Caki2 (cell line): ENCODE measurements at places on chromosomes 7 and 10. TPM values are rescaled to one million over a fixed set of nuclear protein-coding genes. Genes with fewer than 3 reads are reported as not detected.
A peak's percentile ranks its signal among the peaks of the same experiment; 100 is the strongest.

GRCh38 chr10:76298329-76298728, 866.9 kb downstream of the LRMDA start:
- DNase-seq: no peak

DNA sequence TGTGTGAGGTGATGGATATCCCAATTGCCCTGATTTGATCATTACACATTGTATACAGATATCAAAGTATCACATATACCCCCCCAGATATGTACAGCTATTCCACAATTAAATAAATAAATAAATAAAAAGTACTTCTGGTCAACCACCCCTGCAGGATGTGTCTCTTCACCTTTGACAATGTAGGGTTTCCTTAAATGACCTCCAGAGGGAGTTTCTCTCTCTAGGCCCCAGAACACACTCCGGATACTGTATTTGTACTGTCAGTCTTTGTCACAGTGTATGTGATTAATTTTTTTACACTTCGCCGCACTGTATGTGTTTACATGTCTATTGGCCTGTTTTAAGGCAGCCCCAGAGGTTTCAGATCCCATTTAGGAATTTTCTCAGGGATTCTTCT, 123.6 kb downstream of the ADCYAP1R1 start:
- no peak for DNase-seq

DNA sequence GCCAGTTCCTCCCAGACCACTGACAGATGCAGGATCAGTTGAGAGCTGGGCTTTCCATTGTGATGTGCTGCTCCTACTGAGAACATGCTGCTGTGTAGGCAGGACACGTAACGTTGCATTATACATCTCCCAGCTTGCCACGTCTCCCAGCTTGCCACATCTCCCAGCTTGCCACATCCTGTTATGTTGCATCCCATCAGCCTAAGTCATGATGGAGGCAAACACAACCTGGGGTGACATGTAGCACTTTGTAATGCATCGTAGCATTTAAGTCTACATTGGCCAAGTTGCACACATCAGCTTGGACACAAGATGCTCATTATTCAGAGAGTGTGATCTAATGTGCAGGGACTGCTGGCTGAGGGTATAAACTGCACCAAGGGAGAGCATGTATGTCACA, 73.3 kb upstream of the CHCHD3 start:
- DNase-seq: no peak

GRCh38 chr7:42244828-42245227, 7.8 kb upstream of the GLI3 start:
- DNase-seq: no peak

- no peak for DNase-seq
Observed at GRCh38 chr7:70937424-70937823, 194.5 kb upstream of the GALNT17 start.

DNA sequence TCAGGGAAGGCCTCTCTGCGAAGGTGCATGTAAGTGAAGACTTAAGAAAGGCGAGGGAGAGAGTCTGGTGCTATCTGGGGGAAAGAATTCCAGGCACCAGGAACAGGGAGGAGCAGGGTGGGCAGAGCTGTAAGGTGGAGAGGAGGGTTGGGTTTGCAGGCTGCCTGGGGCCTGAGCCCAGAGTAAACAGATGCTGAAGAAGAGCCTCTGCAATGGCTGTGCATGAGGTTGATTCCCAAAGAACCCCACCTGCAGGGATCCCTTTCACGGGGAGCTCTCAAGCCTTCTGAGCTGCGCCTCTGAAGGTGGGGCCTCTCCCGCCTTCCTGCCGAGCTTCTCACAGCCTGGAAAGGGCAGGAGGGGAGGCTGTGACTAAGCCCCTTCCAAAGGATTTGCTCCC, 115.1 kb downstream of the RNF216 start:
- no peak for DNase-seq

- peak; percentile 31 for DNase-seq
Observed at GRCh38 chr7:34823650-34824258, 165.7 kb downstream of the NPSR1 start.

GRCh38 chr10:114540236-114540635, 117.8 kb downstream of the ABLIM1 start:
- no peak for DNase-seq

GRCh38 chr10:80051993-80052392, 26.5 kb upstream of the TMEM254 start:
- DNase-seq: no peak

DNA sequence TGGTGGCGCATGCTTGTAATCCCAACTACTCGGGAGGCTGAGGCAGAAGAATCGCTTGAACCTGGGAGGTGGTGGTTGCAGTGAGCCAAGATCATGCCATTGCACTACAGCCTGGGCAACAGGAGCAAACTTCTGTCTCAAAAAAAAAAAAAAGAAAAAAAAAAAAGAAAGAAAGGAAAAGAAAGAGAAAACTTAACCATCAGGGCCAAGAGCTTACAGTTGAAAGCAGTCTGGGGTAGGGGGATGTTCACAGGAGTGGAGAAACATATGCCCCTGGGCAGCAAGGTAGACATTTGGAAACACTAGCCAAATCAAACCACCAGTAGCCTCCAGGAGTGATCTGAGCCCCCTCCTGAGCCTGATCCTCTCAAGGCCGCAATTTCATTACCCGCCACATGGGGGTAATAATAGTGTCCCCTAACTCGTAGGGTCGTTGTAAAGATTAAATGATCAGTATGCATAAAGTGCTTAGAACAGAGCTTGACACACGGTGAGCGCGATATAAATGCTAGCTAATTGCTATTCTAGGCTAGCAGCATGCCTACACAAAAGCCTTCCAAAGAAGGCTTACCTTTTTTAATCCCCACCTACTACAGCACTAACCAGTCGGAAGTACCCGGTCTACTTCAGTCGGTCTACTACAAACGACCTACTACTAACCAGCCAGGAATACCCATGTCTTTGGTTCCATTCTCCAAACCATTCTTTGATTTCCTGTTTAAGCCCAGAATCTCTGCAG, 274.3 kb upstream of the NEBL start:
- no peak for DNase-seq

DNA sequence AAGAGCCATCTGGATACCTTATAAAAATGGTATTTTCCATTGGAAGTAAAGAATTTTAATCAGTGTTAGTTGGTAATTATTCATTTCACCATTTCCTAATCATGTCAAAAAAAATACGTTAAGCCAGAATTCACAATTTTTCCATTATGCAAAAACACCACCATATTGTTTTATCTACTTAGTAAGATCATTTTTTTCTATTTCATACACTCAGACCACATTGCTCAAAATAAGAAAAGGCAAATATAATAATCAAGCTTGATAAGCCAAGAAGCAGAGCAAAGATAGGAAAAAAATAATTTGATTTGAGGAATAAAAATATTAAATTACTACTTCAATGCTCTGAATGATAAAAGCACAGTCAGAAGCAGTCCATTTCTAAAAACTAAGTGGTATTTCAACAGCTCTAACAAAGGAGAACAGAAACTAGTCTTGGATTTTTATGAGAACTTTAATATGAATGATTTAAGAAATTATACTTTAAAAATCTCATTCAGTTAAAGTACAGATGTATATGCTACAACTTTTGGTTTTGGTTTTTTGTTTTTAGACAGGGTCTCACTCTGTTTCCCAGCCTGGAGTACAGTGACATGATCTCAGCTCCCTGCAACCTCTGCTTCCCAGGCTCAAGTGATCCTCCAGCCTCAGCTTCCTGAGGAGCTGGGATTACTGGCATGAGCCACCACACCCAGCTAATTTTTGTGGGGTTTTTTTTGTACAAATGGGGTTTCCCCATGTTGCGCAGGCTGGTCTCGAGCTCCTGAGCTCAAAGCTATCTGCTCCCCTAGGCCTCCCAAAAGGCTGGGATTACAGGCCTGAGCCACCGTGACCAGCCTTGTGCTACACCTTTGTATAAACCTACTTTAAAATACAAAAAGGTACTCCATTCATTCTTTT, 46.6 kb downstream of the LRRN3 start:
- DNase-seq: no peak

SLC12A9 gene
- total RNA-seq: 16.5 and 19.8 TPM in 2 replicates

DKK1 gene
- total RNA-seq: 4.5 and 8.6 TPM in 2 replicates

SHTN1 gene
- total RNA-seq: 5.8 and 44.9 TPM in 2 replicates

NEUROD6 gene
- total RNA-seq: not detected in 2 replicates
